ENCODE measurements at places on chromosomes 13 and 19.

DNA sequence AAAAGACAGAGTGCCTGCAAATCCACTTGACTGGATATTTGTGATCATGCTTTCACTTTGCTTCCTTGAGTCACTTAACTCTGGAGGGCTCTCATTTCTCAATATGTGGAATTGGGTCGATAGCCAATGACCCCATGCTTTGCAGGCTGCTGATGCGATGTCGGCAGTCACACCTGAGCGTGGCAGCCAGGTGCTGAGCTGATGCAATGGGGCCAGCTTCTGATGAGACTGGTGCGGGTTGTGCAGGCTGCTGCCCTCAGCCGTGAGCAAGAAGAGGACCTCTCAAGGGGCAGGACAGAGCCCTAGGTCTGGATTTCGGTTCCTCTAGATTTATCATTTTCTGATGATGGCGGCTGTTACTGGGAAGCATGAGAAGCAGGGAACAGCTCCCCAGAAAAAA is 334.1 kb downstream of the TEX29 start:
- DNase-seq: no peak

DNA sequence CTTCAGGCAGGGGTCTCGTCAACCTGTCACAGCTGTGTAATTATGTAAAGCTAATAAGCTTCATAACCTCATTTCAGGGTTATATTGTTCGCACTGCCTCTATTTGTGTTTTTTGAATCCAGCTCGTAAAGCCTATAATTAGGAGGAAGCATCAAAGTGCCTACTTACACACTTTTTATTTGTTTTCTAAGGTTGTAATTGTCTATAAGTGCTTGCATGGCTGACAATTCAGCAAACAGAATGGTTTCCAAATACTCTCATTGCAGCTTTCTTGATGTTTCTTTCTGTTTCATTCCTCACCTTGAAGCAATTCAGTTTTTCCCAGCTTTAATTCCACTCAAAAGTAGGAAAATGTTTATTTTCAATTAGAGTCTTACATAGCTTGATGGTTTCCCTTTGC is 336.3 kb downstream of the HS6ST3 start:
- no peak for DNase-seq

DNA sequence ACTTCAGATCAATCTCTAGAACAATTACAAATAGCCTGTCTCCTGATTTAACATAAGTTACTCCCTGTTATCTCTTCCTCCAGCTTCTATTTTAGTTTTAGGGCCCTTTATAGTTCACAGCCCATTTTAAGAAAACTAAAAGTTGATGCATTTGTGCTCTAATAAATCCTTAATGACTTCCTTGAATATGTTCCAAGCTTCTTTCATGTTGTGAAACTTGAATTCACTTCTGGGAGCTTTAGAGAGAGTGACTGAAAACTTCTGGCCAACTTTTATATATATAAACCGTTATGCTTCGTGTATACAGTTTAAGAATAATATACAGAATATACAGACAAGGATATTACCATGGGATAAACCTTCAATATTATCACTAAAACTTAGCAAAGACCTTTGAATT is 366.8 kb downstream of the TBC1D4 start:
- DNase-seq: no peak

GRCh38 chr19:39252458-39252857 is 3.8 kb upstream of the IFNL4 start:
- DNase-seq: no peak

GRCh38 chr19:49216071-49216470 is 58.5 kb downstream of the TRPM4 start:
- DNase-seq: no peak

Data from CD4-positive, alpha-beta T cell treated with Interleukin-12 subunit alpha and Interleukin-12 subunit beta, for 1 hour (primary cell).